Neuronal stem cell (in vitro differentiated cells): ENCODE measurements at places on chromosomes 5 and 9.

GRCh38 chr9:91795598-91796241, 154.3 kb downstream of the ROR2 start:
- no peak for DNase-seq

- no peak for DNase-seq
Observed at GRCh38 chr9:110337727-110338126, at the start of gene TXNDC8. TXNDC8 (minus strand) TSS chr9:110337863.

DNA sequence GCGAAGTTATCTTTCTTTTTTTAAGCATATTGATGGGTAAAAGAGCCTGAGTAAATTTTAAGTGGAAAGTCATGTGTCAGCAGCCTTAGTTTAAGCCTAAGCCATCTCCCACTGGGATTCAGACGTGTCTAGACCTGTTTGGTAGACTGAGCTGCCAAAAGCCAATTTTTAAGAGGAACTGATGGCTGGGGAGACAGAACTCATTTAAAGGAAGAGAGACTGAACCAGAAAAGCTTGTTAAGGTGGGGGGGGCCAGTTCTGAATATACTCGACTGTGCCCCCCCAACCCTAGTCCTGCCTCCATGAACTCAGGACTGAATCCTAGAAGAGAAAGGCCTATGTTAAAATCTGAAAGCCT, 58.3 kb upstream of the PLPP1 start:
- DNase-seq = no peak

GRCh38 chr9:6969805-6970204, 212.0 kb downstream of the KDM4C start:
- DNase-seq = no peak

DNA sequence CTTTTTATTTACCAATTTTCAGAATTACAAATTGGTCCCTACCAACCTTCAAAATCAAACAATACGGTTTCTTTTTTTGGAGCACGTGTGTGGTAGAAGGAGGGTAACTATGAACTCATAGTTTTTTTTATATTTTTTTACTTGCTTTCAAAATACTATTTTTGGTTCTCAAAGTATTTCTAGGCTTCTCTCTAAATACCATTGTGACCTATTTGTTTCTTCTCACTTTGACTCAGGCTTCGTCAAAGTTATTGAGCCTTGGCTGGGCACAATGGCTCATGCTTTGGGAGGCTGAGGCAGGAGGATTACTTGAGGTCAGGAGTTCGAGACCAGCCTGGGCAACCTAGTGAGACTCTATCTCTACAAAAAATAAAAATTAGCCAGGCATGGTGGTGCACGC, 11.6 kb upstream of the KIF27 start:
- DNase-seq = no peak

DNA sequence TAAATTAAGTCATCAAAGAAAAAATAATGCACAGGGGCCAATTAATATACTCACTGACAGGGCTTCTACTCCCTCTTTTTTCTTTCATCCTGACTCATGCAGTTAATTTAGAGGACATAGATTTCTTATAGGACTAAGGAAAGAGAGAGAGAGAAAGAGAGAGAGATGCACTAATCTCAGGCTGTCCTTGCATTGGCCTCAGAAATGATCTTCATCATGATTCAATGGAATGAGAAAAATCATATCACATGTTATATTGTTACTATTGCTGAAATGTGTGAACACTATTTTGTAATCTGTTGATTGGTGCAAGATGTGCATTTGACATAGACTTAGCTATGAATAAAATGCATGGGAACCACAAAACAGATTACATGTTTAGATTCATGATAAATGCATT, 608.3 kb upstream of the NUDT12 start:
- DNase-seq = no peak

DNA sequence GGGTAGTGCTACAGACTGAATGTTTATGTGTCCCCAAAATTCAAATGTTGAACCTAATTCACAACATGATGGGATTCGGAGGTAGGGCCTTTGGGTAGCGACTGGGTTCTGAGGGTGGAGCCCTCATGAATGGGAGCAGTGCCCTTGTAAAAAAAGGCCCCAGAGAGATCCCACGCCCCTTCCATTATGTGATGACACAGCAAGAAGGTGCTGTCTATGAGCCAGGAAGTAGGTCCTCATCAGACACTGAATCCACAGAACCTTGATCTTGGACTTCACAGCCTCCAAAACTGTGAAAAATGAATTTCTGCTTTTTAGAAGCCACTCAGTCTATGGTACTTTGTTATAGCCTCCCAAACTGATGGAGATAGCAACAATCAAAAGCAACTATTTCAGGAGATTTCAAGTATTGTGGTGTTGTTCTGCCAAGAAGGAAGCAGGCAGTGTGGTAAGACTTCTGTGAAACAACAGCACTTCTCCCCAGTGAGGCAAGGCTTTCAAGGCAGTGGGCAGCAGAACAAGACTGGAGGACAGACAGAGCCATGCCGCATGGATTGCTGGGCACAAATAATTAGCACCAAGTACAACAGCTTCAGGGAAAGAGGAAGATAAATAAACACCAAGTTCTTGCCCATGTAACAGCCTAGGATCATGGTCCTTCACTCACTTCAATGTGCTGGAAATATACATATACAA, 76.1 kb downstream of the OR2K2 start:
- no peak for DNase-seq

- no peak for DNase-seq
Observed at GRCh38 chr5:158563760-158564390, 535.8 kb downstream of the EBF1 start.

DNA sequence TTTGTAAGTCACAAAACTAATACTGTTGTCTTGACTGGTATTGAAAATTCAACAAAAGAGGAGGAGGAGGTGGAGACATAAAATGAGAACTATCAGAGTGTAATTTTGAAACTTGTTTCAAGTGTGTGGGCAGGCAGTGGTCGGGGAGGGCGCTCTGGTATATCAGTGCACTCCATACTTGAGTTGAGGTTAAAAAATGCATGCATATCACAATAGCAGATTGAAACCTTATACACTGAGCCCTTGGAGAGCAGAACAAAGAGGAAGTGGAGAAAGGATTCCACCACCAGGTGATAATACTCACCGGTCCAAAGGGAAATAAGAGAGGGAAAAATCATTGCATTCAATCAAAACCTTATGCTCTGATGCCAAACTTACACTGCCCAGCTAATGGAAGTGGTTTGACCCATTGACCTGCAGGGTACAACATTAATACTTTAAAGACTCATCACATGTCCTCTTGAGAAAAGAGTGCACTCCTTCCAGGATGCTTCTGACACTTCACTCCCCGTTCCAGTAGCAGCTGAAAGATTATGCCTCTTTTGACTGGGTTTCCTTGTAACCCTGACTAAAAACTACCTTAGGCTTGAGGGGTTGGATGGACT, 79.5 kb upstream of the FAM169A start:
- DNase-seq = no peak

GRCh38 chr5:1330847-1331831, 13.8 kb downstream of the CLPTM1L start:
- no peak for DNase-seq

DNA sequence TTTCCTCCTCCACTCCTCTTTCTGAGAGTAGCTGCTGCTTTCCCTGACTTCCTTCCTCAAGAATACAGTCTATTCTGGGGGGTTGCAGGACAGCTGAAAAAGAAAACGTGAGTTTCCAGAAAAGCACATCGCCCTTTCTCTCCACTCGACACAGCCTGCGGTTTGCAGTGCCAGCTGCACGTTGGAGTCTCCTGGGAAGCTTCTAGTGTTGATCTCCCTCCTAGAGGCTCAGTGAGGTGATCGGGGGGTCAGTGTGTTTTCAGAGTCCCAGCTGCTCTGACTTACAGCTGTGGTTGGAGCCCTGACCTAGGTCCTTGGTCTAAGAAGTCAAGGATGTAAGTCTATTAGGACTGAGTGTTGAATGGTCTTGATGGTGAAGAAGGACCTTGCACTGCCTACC, 25.0 kb upstream of the SUSD3 start:
- no peak for DNase-seq

DNA sequence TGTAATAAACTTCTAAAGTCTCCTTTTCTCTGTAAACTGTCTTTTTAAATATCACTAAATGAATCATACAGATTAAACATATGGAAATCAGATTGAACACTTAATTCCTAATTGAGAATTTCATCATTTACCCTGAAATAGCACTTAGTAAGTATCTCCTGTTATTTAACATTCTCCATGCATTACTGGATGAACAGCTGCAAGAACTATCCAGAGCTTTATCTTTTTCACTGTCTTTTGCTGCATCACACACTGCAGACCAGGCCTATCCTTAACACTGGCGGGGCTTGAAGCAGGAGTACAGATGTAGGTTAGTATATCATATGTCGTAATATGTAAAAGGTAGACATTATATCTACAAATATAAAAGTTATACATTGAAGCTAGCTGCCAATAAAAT, 108.7 kb upstream of the EFNA5 start:
- DNase-seq = no peak

DNA sequence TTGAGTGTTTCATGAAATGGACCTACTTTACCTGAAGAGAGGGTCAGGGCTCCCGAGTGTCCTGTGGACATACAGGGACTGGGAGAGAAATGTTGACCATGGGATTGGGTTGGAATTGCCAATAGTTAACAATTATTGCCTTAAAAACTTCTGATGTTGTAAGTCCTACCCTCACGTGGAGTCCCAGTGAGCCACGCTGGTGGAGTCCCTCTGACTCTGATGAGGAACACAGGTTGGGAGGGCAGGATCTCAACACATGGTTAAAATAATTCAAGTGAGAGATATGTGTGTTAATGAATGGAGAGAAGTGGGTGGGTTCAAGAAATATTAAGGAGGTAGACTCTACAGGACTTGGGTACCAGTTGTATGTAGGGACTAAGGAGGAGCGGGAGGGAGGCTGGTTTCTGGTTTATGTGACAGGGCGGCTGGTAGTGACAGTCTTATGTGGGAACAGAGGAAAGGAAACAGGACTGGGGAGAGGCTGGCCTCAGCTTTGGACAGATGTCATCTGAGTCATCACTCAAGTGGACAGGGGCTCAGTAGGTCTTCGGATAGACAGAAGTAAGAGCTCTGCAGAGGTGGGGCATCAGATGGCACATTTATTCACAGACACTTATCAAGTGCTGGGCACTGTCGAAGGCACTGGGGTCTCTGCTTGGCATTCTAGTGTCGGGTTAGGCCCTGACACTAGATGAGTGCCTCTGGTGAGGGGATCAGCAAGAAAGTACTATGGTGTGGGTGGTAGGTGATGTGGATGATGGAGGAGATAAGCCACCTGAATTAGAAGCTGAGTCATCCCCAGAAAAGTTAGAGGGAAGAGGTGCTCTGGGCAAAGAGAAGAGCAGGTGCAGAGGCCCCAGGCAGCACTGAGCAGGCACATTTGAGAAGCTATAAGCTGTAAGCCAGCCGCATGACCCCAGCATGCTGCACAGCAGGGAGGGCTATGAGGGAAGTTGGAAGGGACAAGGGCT, 27.2 kb downstream of the MAML1 start:
- no peak for DNase-seq

DNA sequence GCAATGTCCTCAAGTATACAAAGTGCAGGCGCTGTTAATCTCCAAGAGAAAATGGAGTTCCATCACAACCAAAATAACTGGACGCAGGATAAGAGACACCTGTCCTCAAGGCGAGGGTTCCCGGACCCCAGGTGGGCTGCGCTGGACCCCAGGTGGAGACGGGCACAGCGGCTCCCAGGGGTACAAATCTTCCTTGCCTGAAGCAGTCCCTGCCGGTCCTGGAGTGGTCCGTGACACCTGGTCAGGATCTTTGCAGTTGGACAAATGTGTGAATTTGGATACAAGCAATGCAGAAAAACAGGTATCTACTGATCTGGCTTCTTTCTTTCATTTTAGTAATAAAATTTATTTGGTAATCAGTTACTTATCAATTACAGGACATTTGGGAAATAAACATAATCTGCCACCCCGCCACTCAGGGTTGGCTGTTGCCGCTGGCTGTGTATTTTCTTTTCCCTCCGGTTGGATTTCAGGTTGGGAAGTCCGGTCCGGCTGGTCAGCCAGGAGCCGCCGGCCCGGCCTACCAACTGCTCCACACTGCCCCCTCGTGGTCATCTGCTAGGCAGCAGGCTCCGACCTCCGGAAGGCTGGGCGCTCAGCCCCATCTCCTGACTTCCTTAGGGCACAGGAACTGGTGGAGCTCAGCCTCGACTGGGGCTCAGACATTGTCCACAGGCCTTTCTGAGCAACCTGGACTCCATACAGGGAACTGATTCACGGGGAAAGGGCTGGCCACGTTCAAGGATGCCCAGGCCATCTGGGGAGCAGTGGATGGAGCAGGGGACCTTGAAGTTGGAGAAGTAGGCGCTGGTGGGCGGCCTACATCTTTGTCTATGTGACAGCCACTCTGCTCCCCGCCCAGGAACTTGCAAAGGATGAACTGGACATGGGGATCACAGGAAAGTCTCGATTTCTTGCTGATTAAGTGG, 43.4 kb downstream of the NXNL2 start:
- peak; percentile 66 for DNase-seq

DNA sequence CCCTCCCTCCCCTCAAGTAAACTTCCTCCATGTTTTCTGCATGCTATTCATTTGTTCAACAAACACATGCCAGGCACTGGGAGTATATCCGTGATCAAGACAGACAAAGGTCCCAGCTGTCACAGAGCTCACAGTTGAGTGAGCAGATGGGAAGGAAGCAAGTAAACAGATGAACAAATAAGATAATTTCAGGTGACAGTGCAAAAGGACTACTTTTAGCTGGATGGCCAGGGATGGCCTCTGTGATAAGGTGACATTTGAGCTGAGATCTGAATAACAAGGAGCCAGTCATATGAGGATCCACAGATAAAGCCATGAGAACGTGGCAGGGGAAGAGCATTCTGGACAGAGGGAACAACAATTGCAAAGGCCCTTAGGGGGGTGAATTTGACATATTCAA, 121.7 kb upstream of the RAD23B start:
- DNase-seq = no peak

GRCh38 chr9:69759021-69759420, 790 bp downstream of the PTAR1 start:
- DNase-seq = peak; percentile 12
